NCI-H187 (cell line): ENCODE measurements at places on chromosomes 7 and 10.

- DNase-seq = no peak
Measured at GRCh38 chr10:114396464-114396863, 7.8 kb downstream of the AFAP1L2 start.

DNA sequence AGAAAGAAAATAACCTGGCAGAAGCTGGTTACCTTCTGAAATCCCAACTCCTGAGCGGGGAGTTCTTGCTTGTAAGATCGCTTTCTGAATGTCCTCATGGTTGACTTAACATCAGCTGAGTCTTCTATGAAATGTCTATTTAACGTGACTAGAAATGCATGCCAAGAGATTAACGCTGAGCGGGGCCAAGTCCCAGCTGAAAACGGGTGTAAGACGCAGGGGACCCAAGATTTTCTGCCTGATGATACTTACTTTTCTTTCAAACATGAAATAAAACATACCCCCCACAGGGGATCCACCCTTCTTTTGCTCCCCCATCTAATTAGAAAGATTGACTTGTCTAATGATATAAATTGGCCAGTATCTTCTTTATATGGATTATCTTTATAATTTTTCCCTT, 14.9 kb downstream of the OR9A2 start:
- DNase-seq = no peak

GRCh38 chr7:100642534-100642907, 1.2 kb upstream of the TFR2 start:
- DNase-seq = no peak

- DNase-seq = no peak
Measured at GRCh38 chr7:2894118-2894940, 50.2 kb upstream of the GNA12 start.

DNA sequence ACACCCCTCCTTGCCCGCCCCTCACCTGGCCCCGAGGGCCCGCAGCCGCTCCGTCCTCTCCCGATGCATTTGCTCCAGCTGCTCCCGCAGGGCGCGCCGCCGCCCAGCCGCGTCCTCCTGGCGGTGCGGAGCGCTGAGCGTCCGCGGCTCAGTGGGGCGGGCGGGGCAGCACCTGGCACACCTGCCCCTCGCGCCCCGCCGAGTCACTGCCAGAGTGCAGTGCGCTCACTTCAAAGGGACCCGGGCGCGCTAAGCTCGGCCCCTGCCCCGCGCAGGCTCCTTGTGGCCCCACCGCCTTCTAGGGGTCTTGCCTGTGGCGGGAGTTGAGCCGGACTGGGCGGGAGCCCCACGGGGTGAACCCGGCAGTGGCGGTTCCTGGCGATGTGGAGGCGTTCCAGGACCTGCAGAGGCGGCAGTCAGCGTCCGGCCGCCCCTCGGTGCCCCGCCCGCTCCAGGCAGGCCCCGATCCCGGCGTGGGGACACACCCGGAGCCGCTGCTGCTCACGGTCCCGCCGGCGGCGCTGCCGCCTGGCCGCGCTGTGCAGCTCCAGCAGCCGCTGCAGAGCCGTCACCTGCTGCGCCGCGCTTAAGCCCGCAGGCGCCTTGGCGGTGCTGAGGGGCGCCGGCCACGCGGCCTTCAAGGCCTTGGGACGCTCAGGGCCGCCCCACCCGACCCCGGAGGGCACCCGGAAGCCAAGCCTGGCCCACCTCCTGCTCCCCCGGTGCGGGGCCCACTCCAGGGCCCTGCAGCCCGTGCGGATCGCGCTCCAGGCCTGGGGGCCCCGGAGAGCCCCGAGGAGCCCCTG, 6.7 kb downstream of the ATP6V1F start:
- DNase-seq = no peak

DNA sequence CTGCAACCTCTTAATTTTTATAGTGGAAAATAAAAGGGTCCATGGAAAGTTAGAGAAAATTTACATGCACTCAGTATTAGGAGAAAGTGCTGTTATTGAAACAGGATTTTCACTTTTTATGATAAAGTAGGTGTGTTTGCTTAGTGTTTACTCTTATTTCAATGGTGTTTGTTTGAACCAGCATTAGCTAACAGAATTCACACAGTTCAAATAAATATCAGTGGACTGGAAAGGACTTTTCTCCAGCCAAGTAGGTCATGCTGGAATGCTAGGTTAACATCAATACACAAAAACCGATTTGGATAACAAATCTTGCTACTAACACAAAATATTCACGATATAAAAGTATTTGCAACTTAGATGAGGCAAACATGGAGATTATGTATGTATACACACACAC, 49.4 kb upstream of the BET1 start:
- DNase-seq = no peak

- DNase-seq = peak; percentile 58
Measured at GRCh38 chr10:122164023-122164601, 107.0 kb upstream of the BTBD16 start.

DNA sequence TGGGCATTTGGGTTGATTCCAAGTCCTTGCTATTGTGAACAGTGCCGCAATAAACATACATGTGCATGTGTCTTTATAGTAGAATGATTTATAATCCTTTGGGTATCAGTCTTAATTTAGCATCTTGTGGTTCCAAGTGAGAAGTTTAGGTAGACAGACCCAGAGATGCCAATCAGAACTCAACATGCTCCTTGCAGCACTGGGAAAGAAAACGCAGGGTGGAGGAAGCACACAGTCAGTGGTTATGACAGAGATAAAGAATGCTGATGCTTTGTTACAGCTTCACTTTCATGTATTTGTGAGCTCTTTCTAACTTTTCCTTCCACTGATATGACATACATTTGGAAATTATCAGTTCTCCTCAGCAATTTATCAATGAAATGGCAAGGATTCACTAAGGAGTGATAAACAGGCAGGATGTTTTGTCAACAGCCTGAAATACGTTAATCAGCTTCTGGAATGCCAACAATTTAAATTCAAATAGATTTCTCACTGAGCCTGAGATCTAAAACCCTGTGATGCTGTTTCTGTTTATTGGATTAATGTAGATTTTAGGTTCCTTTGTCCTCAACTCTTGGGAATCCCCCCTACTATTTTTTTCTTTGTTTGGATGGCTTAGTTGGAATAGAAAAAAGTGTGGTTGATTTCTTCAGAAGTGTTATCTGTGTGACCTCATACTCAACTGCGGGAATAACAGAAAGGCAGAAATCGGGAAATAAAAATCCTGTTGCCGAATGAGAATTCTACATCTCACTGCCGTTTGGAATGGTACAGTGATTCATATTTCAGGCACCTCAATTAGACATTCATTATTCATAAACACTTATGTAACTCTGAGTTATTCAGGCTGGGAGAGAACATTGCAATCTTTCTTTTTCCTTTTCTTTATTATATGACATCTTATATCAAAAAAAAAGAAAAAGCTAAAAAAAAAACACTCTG, 675.0 kb downstream of the CNTNAP2 start:
- DNase-seq = no peak

DNA sequence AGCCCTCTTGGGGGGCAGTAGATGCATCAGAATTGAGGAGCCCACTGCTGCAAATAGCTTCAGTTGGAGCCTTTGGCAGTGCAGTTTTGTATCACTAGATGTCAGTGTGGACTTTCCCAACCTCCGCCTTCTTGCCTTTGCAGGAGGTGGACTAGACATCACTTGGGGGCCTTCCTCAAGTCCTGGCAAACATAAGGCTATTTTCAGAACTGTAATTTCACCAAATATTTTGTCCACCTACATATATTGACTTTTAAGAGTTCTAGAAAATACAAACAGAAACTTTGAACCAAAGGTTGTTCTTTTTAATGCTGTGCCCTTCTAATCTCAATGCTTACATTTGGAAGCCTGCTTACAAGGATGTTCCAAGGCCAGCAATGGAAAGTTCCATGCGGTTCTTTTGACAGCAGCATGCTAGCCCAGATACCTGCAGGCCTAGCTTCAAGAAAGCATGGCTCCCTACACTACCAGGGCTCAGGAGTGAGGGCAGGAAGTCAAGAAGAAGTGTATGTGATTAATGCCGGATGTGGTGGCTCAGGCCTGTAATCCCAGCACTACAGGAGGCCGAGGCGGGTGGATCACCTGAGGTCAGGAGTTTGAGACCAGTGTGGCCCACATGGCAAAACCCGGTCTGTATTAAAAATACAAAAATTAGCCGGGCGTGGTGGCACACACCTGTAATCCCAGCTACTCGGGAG, 8.0 kb upstream of the ZNRF2 start:
- DNase-seq = no peak

DNA sequence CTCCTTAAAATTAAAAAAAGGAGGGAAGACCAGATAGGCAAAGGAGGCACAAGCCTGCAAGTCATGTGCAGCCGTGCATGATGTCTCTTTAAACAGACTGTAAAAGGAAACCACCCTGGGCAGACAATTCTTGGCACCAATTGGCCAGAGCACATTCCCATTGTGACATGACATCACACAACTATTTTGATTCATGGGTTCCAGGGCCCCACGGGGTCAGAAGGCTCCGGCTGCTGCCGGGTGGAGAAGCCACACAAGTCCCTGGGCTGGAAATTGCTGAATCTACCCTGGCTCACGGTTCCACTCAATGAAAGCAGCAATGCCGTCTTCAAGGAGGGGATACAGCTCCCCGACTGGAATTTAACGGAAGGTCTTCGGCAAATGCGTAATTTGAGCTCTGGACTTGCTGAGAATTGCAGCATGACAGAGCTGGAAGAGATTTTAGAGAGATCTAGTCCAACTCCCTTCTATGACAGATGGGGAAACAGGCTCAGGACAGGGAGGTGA, 140.5 kb downstream of the PRKAG2 start:
- peak; percentile 86 for DNase-seq

GRCh38 chr10:76456197-76456596, 1024.8 kb downstream of the LRMDA start:
- DNase-seq = no peak

GRCh38 chr10:50426485-50426884, 175.2 kb upstream of the ASAH2 start:
- no peak for DNase-seq

- no peak for DNase-seq
Measured at GRCh38 chr7:155469311-155470185, 11.6 kb downstream of the EN2 start.

- no peak for DNase-seq
Measured at GRCh38 chr10:105188737-105189462, 547.8 kb downstream of the SORCS3 start.

DNA sequence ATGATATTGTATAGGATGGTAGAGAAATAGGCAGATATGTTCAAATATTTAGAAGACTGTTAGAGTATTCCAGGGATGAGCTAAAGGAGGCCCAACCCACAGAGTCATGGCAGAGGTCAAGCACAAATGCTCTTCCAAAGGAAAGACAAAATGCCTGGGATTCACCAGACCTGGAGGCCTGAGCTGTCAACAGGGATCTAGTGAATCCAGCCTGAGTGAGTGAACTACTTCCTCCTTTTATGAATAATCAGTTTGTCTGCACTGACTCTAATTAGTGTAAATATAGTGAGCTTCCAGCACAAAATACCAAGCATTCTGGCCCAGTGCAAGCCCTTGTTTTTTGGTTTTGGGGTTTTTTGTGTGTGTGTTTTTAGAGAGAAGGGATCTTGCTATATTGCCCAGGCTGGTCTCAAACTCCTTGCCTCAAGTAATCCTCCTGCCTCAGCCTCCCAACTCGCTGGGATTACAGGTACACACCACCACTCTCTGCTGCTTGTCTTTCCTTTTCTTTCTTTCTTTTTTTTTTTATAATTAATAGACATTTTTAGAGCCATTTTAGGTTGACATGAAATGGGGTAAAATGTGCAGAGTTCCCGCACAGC, 244.4 kb downstream of the SKIDA1 start:
- no peak for DNase-seq

DNA sequence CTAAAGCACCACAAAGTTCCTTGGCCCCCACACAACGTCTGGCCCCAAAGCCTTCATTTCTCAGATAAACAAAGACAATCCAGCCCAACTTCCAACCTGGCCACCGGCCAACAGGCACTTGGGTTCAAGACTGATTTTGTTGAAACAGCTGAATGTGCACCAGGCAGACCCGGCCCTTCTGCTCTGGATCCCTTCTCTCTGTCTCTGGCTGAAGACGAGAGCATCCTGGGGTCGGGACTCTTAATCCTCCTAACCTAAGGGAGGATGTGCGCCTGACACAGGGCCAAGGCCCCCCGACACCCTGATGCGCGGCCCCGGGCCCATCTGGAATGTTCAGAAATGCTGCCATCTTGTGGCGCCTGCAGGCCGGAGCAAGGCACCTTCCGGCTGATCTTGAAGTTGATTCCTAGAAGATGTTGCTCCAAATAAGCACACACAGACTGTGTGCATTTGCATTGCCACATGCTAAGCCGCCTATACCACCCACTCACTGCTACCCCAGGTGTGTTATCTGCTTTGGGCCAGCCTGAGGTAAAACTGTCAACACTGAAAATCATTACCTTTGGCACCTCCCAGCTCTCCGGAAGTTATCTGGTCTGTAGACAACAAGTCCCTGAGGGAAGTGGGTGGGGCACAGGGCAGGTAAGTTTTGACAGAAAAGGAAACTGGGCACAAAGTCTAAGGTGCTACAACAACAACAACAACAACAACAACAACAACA, 98.4 kb upstream of the HABP2 start:
- DNase-seq = no peak

DNA sequence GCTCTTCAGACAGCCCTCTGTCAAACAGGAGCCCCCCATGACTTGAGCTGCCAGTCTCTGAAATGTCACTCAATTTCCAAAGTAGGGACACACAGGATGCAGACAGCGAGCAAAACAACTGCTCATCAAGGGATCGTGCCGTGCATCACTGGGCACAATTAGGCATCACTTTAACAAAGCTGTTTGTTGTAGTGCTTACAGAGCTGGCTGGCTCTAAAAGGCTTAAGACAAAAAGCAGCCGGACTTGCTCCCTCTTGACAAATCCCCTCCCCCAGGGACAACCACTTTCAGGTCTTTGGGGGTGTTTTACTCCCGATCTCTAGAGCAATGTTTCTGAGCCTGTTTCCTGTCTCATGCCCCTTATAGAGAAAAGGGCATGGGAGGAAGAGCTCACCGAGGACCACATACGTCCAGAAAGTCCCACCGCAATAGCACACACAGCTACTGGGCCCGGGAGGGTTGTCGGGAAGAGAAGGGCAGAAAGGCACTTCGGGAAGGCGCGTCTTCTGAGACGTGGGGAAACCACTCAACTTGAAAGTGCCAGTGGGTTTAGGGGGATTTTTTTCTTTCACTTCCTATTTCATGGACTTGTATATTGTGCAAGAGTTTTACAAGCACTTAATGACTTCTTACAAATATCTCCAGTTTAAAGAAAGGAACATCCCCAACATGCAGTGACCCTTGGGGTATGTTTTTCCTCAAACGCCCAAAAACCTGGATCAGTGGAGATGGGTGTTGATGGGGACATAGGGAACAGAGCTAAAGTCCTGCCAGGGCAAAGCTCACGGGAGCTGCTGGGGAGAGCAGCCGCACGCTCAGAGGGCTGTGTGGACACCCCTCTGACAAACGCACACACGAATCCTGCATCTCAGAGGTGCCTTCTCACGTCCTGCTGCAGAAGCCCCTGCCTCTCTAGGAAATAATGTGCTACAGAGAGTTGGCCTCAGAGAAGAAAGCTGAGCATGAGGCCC, 27.1 kb downstream of the LRRC20 start:
- DNase-seq = no peak

- no peak for DNase-seq
Measured at GRCh38 chr10:102312683-102313082, 67.4 kb downstream of the GBF1 start.

DNA sequence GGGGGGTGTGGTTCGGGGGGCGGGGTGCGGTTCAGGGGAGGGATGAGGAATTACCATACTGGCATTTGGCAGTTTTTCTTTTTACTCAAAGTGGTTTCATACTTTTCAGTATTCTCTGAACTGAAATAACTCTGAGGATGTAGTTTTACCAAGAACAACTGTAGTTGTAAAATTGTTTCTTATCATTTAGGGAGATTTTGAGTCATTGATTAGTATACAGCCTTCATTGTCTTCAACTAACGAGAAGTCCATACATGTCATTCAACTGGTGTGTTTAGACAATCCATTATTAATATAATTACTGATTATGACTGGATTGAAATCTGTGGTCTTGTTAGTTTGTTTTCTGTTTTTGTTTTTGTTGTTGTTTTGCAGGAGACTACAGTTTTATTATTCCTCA, 40.8 kb downstream of the COPG2 start:
- DNase-seq = no peak
